Tongue (tissue), 3 donors: ENCODE measurements at places on chromosomes 2 and 18. TPM values are rescaled to one million over a fixed set of nuclear protein-coding genes. Genes with fewer than 3 reads are reported as not detected.

DNA sequence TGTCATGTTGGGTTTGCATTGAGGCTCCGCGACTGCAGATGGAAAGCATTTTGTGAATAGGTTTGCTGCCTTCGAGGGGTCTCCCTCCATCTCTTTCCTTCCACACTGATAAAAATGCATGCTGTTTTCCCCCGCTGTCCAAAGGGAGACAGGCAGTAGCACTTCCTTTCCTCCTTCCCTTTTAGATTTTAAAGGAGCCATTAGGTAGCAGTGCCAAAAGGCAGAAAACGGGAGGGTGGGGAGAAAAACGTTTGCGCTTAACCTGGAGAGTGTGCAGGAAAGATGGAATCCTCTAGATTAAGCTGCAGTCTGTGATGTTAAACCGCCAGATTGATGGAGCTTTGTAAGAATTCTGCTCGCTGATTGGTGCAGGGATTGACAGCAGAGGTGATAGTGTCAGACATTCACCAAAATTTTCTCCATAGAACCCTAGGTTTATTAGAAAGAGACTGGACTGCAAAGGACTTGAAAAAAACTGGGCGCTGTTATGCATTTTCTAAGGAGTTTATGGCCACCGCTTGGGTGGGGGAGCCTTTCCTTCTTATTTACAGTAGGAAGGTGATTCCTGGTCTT is 688 bp downstream of the MAPRE2 start:
- DNase-seq = peak; percentile 59

DNA sequence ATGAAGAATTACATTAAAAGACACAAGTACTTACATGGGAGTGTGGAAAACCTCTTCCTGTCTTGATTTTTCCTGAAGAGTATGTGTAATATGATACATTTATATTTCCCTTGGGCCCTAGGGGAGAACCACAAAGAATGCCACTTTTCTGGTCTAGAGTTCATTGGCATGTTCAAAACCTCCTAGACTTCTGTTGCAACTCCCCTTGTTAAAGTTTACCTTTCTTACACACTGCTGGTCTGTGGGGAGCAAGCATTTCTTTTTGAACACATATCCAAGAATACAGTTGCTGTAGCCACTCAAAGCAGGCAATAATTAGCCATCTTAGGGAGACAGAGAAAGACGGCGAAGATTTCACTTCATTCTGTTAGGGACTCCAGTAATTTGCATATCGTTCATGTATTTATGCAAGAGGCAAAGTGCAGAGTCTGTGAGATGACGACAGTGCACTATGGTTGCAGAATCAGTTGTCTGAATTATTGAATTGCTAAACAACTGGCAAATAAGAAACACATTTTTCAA is 103.5 kb downstream of the NOL4 start:
- peak; percentile 22 for DNase-seq

GRCh38 chr2:174051068-174051467 is 85.9 kb upstream of the SP3 start:
- DNase-seq = no peak

- peak; percentile 51 for DNase-seq
Observed at GRCh38 chr2:174395969-174396630, 570 bp downstream of the SCRN3 start.

DNA sequence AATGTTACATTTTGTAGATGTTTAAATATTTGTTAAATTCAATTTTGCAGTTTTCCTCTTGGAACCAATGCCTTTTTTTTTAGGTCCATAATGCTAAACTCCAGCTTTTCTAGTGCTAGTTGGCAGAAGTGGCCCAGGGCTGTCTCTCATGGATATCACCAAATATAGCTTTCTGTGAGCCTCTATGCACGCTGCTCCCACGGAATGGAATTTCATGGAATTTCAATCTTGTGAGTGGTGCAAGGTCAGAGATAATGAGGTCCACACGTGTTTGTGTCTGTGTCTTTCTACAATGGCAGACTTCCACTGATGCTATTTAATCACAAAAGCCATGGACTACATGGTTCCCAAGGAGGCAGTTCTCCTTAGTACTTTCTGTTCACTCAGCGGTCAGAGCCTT is 191.5 kb upstream of the PARD3B start:
- DNase-seq = no peak

GRCh38 chr2:163733956-163734355 is 1.9 kb downstream of the FIGN start:
- DNase-seq = no peak

GRCh38 chr2:121837591-121837990 is 82.1 kb downstream of the TSN start:
- DNase-seq = no peak

DNA sequence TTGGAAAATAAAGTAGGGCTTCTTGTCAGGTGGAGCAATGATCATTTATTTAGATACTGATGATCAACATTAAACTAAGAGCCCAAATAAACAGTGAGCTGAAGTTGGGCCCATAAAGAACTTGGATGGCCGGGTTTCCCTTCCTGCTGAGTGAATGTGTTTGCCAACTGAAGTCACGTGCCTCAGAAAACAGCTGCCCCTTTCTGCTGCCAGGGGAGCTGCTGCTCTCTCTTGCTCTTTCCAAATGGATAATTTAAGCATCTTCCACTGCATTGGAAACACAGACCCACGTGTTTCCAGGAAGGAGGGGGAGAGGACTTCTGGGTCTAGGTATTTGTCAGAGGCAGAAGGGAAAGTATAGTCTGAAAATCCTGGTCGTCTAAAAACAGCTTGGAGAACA is 22.9 kb upstream of the NCKAP5 start:
- DNase-seq = peak; percentile 93

- peak; percentile 9 for DNase-seq
Observed at GRCh38 chr2:149329068-149329467, 1.3 kb upstream of the LYPD6 start.

DNA sequence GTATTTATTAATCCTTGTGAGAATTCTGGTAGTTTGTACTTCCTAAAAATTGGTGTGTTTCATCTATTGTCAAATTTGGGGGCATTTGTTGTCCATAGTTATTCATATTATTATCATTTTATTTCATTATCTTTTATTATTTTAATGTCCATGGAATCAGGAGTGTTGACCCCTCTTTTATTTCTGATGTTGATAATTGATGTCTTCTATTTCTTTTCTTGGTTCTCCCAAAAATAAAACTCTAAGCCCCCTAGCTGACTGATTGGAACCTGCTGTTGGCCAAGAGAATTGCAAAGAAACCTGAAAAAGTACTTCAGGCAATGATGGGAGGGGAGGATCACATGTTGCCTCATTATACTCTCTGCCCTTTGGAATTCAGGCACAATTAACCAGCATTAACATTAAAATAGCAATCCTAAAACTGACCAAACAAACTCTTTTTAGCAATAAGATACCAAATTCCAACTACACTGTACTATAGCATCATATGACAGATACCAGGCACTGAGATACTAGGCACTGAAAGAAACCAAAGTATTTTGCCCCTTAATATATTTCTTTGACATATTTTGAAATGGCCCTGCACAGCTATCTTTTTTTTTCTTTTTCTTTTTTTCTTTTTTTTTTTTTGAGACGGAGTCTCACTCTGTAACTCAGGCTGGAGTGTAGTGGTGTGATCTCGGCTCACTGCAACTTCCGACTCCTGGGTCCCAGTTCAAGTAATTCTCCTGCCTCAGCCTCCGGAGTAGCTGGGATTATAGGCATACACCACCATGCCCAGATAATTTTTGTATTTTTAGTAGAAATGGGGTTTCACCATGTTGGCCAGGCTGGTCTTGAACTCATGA is 1097.2 kb upstream of the CNTNAP5 start:
- DNase-seq = no peak

GRCh38 chr2:207469943-207470729 is 59.6 kb upstream of the CREB1 start:
- DNase-seq = no peak

GRCh38 chr2:189393440-189394111 is 47.7 kb upstream of the WDR75 start:
- DNase-seq = peak; percentile 62

DNA sequence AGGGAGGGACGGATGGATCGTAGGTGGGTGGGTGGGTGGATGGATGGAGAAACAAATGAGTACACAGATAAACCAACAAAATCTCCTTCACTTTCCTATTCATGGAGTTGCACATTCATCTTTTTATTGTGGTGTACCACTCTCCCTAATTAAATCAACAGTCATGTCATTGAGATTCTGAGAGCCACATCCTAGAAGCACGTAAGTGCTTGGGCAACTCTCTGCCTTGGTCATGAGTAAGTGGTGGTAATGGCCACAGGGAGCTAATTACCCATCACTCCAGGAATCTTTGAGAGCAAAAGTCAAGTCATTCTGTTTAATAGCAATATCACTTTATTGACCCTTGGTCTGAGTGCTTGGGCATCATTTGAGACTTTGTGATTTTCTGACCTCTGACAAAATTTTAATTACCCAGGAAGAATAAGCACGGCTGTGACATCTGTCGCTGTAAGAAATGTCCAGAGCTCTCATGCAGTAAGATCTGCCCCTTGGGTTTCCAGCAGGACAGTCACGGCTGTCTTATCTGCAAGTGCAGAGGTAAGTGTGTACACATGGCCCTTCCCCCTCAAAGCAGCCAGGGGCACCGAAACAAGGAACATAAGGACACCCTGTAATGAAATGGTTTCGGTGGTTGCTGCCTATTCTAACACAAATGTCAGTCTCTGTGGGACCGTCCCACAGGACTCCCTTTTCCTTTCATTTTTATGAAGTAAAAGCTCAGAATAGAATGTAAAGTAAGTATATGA is 85.9 kb downstream of the FEZ2 start:
- no peak for DNase-seq

GRCh38 chr2:120881981-120882788 is 146.5 kb downstream of the GLI2 start:
- no peak for DNase-seq

DNA sequence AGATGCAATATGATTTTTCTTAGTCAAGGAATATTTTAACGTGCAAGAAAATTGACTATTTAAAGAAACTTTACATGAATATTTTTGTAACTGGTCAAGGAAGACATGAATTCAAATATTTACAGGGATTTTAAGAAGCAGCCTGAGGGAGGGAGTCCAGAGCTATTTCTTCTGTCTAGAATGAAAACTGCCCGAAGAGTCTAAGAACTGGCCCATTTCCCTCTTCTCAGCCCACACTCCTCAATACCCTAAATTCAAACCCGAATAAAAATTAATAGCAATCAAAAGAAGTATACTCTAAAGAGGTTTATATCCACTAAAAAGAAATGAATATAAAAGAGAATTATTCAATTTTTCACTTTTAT is 6.5 kb upstream of the NDUFV2 start:
- DNase-seq = no peak

- DNase-seq = no peak
Observed at GRCh38 chr18:74630804-74631203, 33.1 kb downstream of the ZNF407 start.

- DNase-seq = no peak
Observed at GRCh38 chr2:66698576-66699239, 263.8 kb downstream of the MEIS1 start.

The GALNT13 gene
- 1.1 TPM for total RNA-seq

The ALPP gene
- not detected for total RNA-seq

The CAD gene
- 33.7 TPM for total RNA-seq
